ENCODE measurements at places on chromosomes 3 and 15.

DNA sequence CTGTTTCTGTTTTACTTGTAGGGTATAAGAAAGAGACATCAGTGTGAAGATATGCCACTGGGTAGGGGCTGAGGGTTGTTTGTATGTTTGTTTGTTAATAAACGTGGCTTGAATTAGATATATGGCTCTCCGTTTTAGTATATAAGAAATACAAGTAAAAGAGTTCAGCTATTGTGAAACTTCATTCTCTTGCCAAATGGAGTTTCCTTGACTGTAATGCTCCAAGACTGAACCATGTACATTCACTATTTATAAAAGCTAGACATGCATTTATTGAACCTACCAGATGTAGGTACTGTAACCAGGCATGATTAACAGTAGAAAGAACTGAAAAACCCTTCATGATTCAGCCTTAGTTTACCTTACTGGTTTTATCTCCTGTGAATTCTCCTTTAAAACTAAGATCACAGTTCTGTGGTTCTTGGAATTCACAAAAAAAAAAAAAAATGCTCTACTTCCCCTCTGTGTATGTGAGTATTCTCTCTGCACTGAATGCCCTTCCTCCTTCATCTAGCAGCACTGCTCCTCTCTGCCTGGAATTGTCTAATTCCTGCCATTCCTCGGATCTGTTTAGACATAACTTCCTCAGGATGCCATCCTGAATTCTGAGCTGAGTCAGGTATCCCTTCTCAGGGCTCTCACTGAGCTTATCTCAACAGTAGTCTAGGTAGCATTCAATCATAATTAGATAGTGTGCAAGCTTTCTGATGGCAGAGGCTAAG, 504.4 kb downstream of the FHIT start:
- no peak for DNase-seq

GRCh38 chr3:157467200-157467599, 30.6 kb downstream of the PTX3 start:
- no peak for DNase-seq

DNA sequence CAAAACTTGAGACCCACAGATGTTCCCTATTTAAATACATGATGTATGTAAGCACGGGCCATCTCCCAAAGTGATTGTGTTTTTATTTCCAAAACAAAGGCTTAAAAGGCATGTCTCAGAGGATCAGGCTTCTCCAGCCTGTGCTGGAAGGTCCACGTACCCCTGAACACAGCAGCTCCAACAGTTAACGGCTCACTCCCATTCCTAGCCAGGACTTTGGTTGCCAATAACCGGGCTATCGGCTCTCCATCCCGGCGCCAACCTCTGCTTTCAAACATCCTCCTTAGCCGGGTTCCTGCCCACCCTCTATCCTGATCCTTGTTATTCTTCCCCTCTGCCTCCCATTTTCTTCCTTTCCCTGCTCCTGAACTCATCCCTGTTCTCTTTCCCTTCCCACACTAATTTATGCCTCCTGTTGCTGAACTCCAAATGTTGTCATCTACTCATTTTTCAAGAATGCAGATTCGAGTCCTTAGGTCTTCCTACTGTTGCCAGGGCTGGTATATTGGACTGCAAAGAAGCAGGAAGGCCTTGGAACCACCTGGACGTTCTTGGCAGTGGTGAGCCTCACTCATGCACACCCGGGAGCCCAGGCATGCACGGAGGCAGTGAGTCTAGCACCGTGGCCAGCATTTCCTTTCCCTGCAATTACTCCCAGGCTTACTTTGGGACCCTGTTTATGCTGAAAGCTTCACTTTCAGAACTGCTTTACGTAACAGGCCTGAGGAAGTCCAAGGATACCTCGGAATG, 128.4 kb upstream of the RAD18 start:
- DNase-seq, result no peak

DNA sequence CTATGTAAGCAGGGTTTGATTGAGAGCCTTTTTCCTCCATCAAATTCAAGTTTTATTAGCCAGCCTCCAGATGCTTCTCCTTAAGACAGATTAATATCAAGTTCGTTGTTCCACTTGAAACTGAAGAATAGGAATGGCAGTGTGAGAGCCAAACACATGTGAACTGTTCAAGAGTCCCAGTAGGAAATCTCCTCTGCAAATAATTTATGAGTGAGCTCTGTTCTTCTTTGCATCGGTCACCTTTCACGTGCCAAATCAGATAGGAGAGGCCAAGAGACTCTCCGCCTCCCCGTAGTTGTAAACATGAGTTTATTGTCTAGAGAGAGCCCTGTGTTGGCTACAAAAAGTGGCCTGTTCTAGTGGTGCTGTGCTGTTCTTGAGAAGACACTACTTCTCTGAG, 372.1 kb upstream of the NR2F2 start:
- DNase-seq, result no peak

- DNase-seq, result no peak
These were observed 382.1 kb downstream of the GAP43 start for GRCh38 chr3:116005404-116005803.

- DNase-seq, result no peak
These were observed 174.1 kb downstream of the KLHL25 start for GRCh38 chr15:85620690-85621049.

GRCh38 chr15:66644869-66645268, 57.2 kb upstream of the SMAD6 start:
- DNase-seq, result no peak

DNA sequence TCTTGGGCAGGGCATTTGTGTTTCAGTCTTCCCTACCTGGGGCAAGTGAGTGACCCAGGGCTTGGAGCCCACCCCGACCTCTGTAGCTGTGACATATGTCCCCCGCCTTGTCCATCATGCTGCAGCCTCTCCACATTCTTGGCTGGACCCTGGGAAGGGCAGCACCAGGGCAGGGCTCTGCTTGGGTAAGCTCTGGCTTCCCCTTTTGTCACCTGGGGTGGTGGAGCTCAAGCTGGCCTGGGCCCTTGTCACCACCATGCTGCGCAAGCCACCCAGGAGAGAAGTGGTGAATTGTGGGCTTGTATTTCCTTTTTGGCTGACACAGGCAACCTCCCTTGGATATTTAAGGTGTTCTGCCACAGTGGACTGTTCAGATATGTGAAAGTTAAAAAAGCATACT, 29.3 kb downstream of the SPSB4 start:
- no peak for DNase-seq

DNA sequence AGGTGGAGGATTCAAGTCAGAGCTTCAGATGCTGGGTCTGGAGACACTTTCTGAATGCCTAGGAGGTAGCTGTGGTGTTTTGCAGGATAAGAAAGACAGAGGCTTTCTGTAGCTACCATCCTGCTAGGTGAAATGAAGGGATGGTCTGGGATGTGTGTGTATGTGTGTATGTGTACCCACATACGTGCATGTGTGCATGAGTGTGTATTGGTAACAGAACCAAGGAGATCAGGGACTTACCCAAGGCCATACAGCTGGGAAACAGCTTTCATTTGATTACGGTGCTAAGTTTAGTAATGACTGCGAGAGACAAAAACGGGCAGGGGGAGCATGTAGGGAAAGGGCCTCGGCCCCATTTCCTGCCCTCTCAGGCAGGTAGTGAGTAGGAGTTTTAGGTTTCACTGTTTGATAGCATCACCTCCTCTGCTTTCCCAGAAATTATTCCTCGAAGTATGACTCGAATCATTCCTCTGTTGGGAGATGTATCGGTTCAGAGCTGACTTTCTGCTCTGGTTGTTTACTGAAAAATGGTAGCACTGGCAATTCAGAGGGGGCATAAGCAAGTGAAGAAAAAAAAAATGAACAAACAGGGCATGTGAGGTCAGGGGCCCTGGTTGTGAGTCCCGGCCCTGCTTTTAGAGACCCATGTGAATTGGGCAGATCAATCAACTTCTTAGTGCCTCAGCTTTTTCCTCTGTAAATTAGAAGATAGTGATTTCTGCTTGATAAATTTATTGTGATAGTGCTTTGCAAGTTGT, 130.7 kb downstream of the LPP start:
- no peak for DNase-seq

DNA sequence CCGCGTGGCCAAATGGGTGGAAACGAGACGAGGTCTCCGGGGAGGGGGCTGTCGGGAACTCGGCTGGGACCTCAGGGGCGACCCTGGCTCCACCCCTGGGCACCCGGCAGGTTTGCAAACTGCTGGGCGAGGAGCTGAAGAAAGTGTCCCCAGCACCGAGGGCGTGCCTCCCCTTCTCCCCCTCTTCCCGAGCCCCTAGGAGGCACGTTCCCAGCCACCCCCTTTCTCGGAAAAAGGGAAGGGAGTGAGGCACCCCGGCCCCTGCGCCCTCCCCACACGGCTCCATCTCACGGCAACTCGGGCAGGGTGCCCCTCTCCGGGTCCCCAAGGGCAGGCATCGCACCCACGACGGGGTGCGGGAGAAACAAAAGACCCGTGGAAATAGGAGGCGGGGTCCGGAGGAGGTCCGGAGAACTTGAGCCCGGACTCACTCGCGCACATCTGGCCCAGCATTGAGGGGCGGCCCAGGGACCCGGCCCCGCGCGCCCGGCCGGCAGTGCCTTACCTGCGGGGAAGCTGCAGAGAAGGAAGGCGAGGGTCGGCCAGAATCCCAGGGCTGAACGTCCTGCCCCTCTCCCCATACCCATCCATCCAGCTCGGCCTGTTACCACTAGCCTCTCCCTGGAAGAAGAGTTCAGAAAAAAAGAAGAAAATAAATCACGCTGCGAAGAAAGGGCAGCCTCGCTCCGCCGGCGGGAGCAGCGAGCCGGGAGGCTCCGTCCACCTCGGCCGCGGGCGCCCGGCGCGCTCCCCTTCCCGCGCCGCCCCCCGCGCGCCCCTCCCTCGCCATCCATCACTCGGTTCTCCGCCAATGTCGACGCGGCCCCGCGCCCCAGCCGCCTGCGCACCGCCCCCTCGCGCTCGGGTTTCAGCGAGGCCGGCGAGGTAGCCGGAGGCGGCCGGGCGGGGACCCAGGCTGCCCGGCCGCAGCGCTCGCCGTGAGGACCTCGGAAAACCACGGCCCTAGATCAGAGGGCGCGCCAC, 16.3 kb downstream of the RGMA start:
- DNase-seq, result no peak

GRCh38 chr3:122268257-122269024, 56.6 kb upstream of the CSTA start:
- DNase-seq, result no peak

- peak; percentile 20 for DNase-seq
These were observed 174.2 kb downstream of the NR1D2 start for GRCh38 chr3:24119321-24119751.

DNA sequence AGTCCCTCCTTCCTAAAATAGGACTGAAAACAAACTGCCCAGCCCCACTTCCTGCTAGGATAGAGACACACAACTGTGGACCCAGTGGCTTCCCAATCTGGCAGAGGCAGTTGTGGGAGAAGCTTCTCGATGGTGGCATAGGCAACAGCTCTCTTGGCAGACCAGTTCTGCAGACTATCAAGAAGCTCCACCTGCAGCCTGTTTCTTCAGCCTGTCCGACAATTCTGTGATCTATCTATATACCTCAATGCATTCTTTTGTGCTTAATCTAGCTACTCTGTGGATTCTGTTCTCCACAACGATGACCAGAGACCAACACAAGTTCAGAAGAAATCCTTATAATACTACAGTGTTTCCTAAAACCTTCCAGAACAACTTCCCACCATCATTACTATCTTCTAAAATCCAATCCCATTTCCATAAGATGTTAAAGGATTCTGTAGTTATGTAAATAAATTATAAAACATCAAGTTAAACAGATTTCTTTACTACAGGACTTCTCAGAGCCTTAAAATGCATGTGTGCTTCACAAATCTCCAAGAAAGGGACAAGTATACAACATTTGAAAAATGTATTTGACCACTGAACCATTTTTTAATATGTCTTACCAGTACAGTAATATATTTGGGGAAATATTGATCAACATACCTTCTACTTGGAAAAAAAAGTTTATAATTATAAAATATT, 57.7 kb downstream of the IGF2BP2 start:
- no peak for DNase-seq

- DNase-seq, result no peak
These were observed 558.5 kb upstream of the CFAP20DC start for GRCh38 chr3:59608356-59608755.

GRCh38 chr3:44802011-44802410, 40.4 kb downstream of the KIF15 start:
- no peak for DNase-seq

DNA sequence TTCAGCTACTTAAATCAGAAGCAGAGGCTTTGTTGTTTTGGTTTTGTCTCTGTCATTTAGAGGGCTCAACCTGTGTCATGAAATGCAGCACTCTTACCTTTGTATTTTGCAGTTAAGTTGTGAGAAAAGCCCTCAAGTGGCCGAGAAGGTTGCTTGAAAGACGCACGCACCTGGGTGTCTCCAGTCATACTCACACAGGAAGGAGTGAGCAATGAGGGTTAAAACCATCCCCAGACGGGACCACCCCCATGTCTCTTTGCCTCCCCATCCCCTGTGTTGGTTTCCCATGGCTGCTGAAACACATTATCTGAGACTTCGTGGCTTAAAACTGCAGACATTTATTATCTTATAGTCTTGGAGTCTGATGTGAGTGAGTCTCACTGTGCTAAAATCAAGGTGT, 376.1 kb upstream of the CFAP20DC start:
- DNase-seq, result no peak

DNA sequence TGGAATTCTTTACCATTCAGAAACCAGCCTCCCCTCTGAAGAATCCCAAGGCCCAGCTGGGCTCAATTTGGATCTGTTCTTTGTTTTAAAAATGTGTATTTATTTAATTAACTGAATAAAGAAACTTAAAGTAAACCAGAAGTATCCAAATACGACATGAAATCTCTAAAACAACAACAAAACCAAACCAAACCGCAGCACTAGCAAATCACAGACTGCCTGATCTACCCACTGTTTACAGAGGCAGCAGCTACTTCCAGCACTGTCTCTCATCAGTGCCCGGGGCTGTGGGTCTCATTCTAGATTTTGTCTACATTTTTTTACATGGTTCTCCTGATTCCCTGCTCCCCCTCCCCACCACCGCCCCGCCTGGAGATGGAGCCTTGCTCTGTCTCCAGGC, 2.3 kb downstream of the FLNB start:
- DNase-seq, result no peak

- DNase-seq, result no peak
These were observed 94.2 kb upstream of the ALDH1A3 start for GRCh38 chr15:100785181-100786138.

DNA sequence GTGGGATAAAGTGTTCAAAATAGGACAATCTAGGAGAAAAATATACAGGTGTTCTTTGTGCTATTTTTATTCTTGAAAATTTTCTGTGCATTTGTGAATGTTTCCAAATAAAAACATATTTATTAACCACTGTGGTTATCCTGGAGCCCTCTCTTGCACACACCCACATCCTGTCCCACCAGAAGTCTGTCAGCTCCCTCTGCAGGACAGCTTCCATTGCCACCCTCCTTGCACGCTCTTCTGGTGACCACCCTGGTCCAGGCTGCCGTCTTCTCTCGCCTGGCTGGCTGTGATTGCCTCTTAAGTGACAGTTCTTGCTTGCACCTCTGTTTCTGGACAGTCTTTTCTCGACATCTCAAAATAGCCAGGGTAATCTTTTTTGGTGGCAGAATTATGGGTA, 394.0 kb downstream of the LRTM1 start:
- DNase-seq, result no peak

- no peak for DNase-seq
These were observed 932 bp upstream of the PLCD1 start for GRCh38 chr3:38030126-38031021.

Data from LoVo (cell line).